NCI-H524 (cell line): ENCODE measurements at places on chromosomes 5 and 9.

GRCh38 chr5:28301712-28302111 is 1263.3 kb upstream of the CDH9 start:
- no peak for DNase-seq

DNA sequence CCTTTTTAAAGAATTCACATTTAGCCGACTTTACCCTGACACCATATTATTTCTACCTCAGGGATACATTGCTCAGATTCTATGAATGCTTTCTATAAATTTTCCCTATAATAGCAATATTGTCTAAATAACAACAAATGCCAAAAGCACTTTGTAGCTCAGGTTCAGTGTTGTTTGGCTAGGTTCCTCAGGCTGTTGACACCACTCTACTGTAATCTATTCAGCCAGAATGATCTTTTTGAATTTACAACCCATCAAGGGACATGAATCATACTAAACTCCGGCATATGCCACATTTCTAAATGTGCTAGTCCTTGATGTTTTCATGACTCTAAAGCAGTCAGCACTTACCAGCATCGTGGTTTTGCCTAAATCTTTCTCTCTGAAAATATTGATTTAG is 641.5 kb upstream of the CDH10 start:
- no peak for DNase-seq

- DNase-seq, result no peak
These were observed 2180.4 kb upstream of the WWC1 start for GRCh38 chr5:166111021-166111420.

GRCh38 chr9:21993007-21993406 is 1.2 kb downstream of the CDKN2A start:
- DNase-seq, result no peak

DNA sequence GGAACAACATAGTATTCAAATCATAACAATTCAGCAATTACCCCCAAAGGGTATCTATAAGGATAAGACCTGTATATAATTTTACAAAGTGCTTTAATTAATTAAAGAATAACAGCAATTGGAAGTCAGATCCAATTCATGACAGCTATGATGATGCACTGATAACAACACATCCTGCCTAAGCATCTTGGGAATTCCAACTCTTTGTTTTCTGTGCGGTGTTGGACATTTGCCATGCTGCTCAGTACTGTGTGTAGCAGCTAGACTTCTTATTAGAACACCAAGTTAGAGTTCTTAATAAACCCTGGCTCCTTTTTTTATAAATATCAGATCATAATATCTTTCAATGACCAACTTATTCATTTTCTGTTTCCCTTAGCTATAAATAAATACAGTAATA is 209.0 kb downstream of the SEC61B start:
- DNase-seq, result no peak

- no peak for DNase-seq
These were observed 77.9 kb upstream of the ATG10 start for GRCh38 chr5:81893961-81894360.
